ENCODE measurements at places on chromosomes 3 and 15. TPM values are rescaled to one million over a fixed set of nuclear protein-coding genes. Genes with fewer than 3 reads are reported as not detected.

MESP2 gene
- total RNA-seq = 0.62 TPM

GPR27 gene
- total RNA-seq = 4.0 TPM

PRR20G gene
- total RNA-seq = not detected

HYAL2 gene
- total RNA-seq = 22.6 TPM

NUP210 gene
- total RNA-seq = 40.3 TPM

CPLX3 gene
- total RNA-seq = not detected

HHATL gene
- not detected for total RNA-seq

CCK gene
- 1.4 TPM for total RNA-seq

HCN4 gene
- 0.21 TPM for total RNA-seq

SGO1 gene
- 18.5 TPM for total RNA-seq

SYNPR gene
- total RNA-seq = not detected

RAB6B gene
- total RNA-seq = 2.4 TPM

CCR9 gene
- not detected for total RNA-seq

C3orf70 gene
- not detected for total RNA-seq

TF gene
- total RNA-seq = 1.1 TPM

MASP1 gene
- total RNA-seq = 0.06 TPM

ILDR1 gene
- not detected for total RNA-seq

XCR1 gene
- total RNA-seq = not detected

CLDN11 gene
- total RNA-seq = not detected

SSUH2 gene
- 1.0 TPM for total RNA-seq

GOLGA6L22 gene
- total RNA-seq = not detected

NPHP3 gene
- 8.7 TPM for total RNA-seq

XRN1 gene
- 8.5 TPM for total RNA-seq

CCR3 gene
- total RNA-seq = not detected

GOLGA6L25 gene
- total RNA-seq = not detected

CLDN18 gene
- not detected for total RNA-seq

ADCY5 gene
- total RNA-seq = 0.63 TPM

LTK gene
- 0.06 TPM for total RNA-seq

MUC13 gene
- total RNA-seq = 7.8 TPM

GOLGA6L4 gene
- 0.28 TPM for total RNA-seq

BCHE gene
- 1.1 TPM for total RNA-seq

LYZL4 gene
- total RNA-seq = not detected

GOLGA6L1 gene
- not detected for total RNA-seq

ROBO2 gene
- not detected for total RNA-seq

VEPH1 gene
- total RNA-seq = 0.07 TPM

TTLL13 gene
- 0.16 TPM for total RNA-seq

SPINK8 gene
- total RNA-seq = not detected

ARNT2 gene
- total RNA-seq = 20.6 TPM

RGMA gene
- total RNA-seq = 0.39 TPM

ZNF385D gene
- total RNA-seq = not detected

CNTN6 gene
- not detected for total RNA-seq

ROPN1 gene
- not detected for total RNA-seq

MYH15 gene
- total RNA-seq = 0.26 TPM

GOLGA8T gene
- total RNA-seq = 0.66 TPM

GATA2 gene
- total RNA-seq = 5.5 TPM
